ENCODE measurements at places on chromosomes 6 and 20.

GRCh38 chr20:25319241-25320034 lies 71.2 kb downstream of the ABHD12 start:
- DNase-seq: no peak

DNA sequence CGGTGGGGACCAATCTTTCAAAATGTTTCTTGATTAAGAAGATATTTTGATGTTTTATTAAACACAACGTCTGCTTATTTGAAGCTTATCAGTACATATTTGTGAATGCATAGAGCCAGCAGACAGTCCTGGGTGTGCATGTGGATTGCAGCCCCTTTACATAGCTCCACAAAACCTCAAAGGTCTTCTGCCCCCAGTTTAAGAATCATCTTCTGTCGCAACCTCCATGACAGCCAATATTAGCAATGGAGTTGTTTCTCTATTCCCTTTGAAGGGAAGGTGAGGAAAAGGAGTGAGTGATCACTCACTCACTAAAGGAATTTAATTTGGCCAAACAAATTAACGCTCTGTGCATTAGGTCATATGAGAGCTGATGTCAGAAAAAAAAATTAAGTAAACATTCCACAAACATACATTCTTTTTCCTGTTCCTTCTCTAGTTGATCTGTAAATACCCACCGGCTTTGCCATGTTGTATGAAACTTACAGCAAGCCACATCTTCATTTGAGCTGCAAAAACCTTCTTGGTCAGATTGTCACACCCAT lies 152.9 kb downstream of the SIM1 start:
- DNase-seq: no peak

DNA sequence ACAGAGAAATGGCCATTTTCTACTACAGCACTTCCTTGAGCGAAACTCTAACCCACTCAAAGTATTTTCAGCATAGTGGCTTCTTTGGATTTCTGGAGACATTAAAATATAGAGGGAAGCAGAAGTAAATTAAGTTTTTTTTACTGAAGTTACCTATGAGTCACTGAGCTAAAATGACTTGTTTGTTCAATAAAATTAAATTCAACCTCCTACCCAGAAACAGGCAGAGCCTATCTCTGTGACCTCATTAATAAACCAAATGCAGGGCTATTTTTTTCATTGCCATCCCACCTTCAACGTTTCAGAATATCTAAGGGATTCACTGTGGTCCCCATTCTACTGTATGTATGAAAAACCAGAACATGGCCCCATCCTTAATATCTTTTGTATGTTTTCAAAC lies 133.0 kb downstream of the MTFR2 start:
- no peak for DNase-seq

GRCh38 chr6:1958257-1958656 lies 287.1 kb downstream of the GMDS start:
- no peak for DNase-seq

DNA sequence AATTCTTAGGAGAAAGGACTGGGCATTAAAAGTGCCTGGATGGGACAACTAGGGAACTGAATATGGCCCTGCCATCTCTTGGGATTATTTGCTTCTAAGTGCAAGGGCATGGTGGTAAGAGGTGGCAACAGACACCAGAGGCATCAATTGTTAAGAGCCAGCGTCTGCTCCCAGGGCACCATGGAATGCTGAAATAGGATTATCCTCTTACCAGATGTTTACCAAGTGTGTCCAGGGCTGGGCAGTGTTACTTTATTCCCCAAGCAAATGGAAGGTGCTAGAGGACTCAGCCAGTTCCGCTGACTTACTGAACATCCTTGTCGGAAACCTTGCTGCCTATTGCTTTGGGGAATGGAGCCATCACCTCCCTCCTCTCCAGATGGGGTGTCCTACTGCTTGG lies 273.6 kb upstream of the SUPT3H start:
- DNase-seq: no peak

DNA sequence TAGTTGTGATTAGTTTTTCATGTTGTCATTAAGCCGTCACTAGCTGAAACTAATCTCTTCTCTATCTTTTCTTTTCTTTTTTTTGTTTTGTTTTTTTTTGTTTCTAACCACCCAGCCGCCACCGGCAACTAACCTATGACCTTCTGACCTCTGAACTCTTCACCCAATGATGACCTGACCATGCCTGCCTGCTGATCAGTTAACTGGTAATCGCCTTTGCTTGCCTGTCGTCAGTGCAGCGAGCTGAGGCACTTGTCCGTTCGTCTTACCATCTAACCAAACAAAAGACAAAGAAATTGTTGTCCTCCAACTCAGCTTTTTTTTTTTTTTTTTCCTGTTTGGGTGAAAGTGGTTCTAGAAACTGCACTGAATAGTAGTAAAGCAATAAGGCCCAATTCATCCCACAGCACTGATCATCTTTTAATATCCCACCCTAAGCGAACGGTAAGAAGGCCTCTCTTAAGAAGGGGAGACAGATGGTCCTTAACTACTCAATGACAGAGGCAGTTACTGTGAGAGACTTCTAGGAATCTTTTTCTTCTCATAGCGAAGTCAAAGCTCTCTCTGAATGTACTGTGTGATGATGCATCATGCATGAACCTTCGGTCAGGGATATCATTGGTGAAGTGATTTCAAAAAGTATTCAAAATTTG lies 156.2 kb downstream of the QKI start:
- no peak for DNase-seq

DNA sequence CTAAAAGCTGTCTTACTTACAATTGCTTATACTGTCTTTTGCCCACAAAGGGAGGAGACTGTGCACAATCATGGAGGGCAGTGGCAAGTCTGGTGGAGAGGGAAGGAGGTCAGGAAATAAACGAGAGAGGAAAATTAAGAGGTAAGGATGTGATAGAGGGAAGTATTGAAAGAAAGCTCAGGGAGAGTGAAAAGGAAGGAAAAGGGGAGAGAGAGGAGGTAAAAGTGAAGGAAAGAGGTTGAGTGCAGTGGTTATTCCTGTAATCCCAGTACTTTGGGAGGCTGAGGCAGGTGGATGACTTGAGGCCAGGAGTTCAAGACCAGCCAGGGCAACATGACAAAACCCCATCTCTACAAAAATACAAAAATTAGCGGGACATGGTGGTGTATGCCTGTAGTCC lies 82.7 kb upstream of the EPB41L1 start:
- no peak for DNase-seq

- DNase-seq: no peak
Measured at GRCh38 chr6:159075506-159076228, 30.9 kb upstream of the TAGAP start.

- DNase-seq: no peak
Measured at GRCh38 chr20:53897884-53898555, 172.4 kb downstream of the BCAS1 start.

DNA sequence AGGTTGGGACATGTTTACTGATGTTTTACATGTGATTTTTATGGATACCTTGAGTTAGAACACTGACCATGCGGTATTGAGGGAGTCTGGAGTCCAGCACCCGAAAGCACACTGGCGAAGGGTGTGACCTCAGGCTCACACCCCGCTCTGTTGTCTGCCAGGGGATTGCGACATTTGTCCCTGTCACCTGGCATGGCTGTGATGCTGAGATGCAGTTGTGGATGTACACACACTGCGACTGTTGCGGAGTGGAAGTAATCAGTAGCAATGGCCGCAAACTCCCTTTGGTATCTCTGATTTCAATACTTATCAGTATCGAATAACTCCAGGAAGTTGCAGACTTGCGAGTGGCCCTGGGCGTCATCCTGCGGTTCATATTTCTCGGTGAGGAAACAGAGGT lies 43.2 kb downstream of the CDH4 start:
- DNase-seq: no peak

DNA sequence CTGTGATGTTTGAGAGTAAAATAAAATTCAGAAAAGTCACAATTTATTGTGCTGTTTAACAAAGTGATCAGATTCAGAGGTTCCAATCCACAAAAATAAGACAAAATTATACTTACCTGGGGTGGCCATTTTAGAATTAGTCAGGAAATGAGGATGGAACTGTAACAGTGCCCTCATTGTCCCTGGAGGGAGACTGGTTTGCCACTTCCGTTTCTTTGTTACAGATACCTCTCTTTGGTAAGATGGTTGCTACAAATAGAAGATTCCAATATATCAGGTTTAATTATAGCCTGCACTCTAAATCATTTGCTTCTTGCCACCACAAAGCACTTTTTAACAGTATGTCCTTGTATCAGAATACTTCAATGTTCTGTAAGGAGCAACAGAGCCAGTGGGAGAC lies 95.6 kb downstream of the CTNNBL1 start:
- no peak for DNase-seq

- DNase-seq: no peak
Measured at GRCh38 chr20:33177866-33178265, 9.9 kb downstream of the BPIFA2 start.

- peak; percentile 69 for DNase-seq
Measured at GRCh38 chr20:23441850-23442313, 2.4 kb downstream of the CSTL1 start.

GRCh38 chr6:141463237-141463977 lies 669.3 kb upstream of the GJE1 start:
- DNase-seq: no peak

DNA sequence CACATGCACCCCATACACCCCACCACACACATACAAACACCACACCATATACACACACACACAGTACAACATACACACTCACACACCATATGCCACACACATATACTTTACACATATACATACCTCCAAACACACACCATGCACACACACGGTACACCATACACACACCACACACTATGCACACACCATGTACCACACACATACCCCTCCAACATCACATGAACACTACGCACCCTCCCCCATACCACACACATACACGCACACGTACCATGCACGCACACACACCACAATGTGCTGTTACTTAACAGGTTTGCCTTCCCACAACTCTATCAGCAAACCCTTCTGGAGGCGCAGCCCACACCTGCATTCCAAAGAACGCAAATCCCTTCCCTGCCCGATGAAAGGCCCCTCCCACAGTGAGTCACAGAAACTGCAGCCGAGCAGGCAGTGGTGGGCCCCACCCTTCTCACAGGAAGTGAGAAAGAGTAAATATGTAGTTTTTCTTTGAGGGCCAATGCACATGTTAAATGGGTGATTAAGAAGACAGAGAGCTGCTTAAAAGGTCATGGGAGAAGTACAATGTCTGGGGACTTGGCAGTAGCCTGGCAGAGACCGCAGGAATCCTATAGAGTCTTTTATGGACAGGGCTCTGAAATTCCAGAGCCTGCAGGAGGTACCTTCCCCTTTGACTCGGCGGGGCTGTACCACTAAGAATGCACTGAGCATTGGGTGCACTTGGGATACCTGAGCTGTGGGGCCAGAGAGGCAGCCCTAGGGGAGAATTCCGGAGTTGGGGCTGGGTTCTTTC lies 34.1 kb upstream of the EZR start:
- peak; percentile 99 for DNase-seq

GRCh38 chr6:38194589-38194988 lies 375.1 kb downstream of the ZFAND3 start:
- DNase-seq: no peak

DNA sequence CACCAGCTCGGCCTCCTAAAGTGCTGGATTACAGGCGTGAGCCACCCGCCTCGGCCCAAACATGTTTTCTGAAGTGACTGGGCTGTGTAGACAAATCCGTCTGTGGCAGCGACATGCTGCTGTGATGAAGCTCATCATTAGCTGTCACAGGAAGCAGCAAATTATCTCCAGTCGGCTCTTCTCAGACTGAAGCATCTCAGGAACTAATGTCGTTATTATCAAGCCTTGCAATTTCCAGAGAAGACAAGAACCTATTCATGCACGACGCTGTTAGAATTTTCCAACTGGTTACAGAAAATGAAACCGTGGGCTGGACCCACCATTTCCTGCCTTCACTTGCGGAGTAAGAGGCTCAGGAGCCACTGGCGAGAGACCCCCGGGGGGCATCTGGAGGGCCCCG lies 17.1 kb upstream of the NTSR1 start:
- DNase-seq: no peak

DNA sequence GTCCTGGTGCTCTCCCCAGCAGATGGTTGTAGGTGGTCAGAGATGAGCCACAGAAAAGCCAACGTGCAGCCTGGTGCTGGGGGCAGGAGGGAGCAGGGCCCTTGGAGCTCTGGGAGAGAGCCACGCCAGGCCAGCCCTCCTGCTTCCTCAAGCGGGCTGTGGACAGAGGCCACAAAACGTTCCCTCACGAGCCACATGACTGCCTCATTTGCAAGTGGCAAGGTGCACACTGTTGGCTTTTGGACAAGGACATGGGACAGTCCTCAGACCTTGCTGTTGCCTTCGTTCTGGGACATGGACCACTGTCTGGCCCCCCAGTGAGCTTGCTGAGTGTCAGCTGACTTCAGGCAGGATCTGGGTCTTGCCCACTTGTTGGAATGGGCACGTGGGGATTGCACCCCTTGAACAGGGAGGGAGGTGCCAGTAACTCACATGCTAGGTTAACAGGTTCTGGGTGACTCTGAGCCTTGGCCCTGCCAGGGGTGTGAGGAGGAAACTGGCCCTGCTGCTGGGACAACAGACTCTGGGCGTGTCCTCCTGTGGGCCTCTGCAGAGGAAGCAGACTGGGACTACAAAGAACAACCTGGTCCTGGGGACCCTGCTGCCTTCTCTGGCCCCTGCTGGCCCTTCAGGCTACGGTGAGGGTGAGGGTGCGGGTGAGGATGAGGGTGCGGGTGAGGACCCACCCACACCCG lies 2.6 kb downstream of the SLCO4A1 start:
- DNase-seq: no peak

DNA sequence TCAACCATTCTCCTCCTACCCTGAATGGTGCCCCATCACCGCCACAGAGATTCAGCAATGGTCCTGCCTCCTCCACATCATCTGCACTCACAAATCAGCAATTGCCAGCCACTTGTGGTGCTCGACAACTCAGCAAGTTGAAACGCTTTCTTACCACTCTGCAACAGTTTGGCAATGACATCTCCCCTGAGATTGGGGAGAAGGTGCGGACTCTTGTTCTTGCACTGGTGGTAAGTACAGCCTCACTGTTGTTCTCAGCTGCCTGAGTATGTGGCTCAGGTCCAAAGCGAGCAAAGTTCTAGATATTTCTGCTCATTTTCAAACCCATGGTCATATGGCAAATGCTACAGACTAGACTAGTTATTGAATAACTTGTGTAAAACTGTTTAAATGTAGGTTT lies 51.0 kb upstream of the C20orf144 start:
- DNase-seq: no peak

GRCh38 chr6:153081914-153082313 lies 49.2 kb downstream of the RGS17 start:
- no peak for DNase-seq

GRCh38 chr20:50040432-50041245 lies 57.9 kb downstream of the SNAI1 start:
- DNase-seq: no peak
